Stimulated activated naive CD8-positive, alpha-beta T cell treated with anti-CD3 and anti-CD28 coated beads, Interleukin-15, amount 100 ng/mL, for 72 hours (primary cell): ENCODE measurements at places on chromosomes 16 and 17.

DNA sequence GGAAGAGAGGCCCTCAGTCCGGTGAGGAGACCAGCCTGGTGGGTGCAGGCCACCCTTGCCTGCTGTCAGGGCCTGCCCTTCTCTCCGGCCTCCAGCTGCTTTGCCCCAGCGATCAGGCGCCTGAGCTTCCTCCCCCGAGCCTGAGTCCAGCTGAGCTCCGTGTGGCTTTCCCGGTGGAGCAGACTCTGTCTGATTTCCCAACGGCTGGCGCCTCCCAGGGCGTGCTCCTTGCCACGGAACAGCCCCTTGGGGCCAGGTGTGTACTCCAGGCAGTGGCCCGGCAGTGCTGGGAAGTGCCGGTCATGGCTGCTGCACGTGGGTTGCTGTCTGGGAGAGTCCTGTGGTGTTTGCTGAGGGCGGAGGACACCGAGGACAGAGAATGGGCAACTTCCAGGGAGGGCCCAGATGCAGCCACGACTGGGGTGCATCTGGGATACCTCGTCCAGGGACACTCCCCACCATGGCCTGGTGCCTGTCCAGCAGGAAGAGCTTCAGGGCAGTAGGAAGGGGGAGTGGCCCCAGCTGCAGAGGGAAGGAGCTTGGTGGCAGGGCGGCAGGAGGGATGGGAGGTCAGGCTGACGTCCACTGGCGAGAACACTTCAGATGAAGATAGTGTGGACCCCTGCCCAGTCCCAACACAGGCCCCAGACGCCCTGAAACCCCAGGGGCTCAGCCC lies 22.5 kb downstream of the METRNL start:
- DNase-seq = no peak

GRCh38 chr17:39756380-39757079 lies 18.8 kb downstream of the GRB7 start:
- DNase-seq = no peak

DNA sequence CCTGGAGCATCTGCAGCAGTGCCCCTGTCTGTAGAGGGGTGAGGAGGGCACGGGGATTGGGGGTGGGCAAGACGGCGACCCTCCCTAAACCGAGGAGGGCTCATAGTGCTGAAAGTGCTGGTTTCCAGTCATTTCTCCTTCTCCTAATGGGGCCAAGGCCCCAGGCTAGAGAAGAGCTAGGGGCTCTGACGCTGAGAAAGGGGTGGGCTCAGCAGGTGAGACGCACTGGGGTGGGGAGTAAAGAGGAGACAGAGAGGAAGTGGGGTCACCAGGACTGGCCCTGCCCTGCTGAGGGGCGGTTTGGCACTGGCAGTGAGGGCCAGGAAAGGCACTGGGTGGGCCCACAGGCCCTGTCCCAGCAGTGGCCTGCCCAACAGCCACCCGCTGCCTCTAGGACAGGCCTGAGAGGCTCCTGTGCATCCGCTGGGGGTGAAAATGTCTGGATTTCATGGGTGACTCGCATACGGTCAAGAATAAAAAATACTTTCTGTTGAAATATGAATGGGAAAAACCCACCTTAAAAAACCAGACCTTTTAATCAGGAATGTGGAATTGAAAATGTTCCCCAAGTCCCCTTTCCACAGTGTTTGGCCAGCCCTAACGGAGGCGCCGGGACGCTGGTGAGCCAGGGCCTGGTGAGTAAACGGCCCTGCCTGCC lies 122.4 kb upstream of the SMURF2 start:
- no peak for DNase-seq

DNA sequence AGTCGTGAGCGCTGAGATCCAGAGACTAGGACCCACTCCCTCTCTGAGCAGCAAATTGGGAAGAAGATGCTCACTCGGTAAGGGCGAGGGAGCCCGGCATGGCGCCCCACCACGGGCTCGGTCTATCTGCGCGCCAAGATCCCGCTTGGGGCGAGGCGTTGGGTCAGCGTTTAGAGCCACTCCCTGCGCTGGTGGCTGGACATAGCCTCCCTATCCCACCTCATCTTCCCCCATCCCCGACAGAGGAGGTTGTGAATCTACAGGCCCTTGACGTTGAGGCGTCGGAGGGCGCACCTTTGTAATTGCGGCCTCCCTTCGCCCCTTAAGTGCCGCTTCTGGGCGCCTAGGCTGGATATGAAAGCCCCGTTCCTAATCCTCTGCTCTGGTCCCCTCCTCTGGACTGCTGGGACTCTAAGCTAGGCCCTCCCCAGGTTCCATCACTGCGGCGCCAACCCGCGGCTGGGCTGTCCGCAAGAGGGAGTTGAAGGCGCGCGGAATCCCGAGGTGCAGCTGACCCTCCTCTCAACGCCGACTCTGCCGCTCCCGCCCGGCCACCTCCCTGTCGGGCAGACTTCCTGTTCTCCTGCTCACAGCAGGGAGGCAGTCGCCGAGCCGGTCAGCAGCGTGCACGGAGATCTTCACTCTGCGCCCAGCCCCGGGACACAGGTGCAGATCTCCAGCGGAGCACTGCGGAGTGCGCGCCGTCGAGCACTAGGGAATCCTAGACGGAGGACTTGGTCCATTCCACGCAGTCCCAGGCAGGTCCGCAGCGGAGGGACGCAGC lies 16.1 kb upstream of the HOXB9 start:
- DNase-seq = no peak

DNA sequence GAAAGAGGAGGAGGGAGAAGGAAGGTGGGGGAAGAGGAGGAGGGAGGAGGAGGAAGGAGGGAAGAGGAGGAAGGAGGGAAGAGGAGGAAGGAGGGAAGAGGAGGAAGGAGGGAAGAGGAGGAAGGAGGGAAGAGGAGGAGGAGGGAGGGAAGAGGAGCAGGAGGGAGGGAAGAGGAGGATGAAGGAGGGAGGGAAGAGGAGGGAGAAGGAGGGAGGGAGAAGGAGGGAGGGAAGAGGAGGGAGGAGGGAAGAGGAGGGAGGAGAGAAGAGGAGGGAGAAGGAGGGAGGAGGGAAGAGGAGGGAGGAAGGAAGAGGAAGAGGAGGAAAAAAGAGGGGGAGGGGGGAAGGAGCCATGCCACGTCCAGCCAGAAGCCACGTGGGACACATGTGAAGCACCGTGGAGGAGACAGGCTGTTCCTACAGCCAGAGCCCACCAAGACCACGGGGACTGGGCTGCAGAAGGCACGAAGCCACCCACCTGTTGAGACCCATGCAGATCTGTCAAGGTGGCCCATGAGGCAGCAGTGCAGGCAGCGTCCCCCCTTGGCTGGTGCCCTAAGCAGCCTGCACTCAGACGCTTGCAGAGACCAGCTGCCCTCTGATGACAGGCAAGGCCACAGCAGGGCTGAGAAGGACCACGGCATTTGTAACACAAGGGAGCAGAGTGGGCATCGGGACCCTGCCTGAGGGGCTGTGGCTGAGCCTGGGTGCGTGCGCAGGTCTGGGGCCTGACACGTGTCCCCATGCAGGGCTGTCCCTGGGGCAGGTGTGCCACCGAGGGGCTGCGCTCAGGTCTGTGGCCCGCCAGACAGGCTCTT lies 10.3 kb downstream of the NDUFAF8 start:
- DNase-seq = no peak
